ENCODE measurements at places on chromosomes 1 and 21.
A peak's percentile ranks its signal among the peaks of the same experiment; 100 is the strongest.

DNA sequence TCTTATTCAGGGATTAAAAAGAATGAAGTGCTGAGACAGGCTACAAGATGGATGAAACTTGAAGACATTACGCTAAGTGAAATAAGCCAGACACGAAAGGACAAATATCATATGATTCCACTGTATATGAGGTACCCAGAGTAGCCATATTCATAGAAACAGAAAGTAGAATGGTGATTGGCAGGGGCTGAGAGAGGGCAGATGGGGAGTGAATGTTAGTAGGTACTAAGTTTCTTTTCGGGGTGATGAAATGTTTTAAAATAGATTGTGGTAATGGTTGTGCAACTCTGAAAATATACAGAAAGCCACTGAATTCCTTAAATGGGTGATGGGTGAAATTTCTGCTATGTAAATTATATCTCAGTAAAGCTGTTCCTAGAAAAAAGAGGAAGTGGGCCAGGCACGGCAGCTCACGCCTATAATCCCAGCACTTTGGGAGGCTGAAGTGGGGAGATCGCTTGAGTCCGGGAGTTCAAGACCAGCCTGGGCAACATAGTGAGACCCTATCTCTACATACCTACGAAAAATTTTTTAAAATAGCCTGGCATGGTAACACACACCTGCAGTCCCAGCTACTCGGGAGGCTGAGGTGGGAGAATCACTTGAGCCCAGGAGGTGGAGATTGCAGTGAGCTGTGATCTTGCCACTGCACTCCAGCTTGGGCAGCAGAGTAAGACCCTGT, 15.9 kb downstream of the SLC27A3 start:
- DNase-seq: no peak

- DNase-seq: no peak
These were observed 32.6 kb downstream of the GRIK3 start for GRCh38 chr1:37001703-37002102.

DNA sequence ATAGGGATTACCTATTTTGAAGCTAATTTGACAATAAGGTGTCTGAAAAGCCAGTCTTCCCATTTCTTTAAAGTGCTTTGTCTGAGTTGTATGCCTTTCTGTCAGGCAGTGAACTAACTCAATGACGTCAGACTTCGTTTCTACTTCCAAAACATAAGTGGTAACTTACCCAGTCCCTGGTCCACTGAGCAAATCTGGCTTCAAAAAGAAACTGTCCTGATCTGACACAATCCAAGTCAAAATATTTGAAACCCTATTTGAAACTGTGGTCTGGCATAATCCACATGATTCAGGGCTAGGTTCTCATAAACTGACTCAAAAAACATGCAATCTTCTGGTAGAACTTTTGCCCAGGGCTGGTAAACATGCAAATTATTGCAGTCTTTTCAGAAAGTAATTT, 34.0 kb downstream of the DIRAS3 start:
- no peak for DNase-seq

- DNase-seq: peak; percentile 44
These were observed 10.9 kb downstream of the TAGLN2 start for GRCh38 chr1:159914252-159915018.

GRCh38 chr1:174902531-174903099, 97.1 kb upstream of the CACYBP start:
- DNase-seq: peak; percentile 76

Data from epithelial cell of esophagus (primary cell).